NCI-H2029 (cell line): ENCODE measurements at places on chromosomes 16 and 17.
A peak's percentile ranks its signal among the peaks of the same experiment; 100 is the strongest.

- DNase-seq: no peak
These were observed at the start of gene NXN for GRCh38 chr17:979539-980405. Gene NXN (minus strand): TSS chr17:979776.

GRCh38 chr16:82016263-82016662 lies 5.0 kb upstream of the SDR42E1 start:
- no peak for DNase-seq

DNA sequence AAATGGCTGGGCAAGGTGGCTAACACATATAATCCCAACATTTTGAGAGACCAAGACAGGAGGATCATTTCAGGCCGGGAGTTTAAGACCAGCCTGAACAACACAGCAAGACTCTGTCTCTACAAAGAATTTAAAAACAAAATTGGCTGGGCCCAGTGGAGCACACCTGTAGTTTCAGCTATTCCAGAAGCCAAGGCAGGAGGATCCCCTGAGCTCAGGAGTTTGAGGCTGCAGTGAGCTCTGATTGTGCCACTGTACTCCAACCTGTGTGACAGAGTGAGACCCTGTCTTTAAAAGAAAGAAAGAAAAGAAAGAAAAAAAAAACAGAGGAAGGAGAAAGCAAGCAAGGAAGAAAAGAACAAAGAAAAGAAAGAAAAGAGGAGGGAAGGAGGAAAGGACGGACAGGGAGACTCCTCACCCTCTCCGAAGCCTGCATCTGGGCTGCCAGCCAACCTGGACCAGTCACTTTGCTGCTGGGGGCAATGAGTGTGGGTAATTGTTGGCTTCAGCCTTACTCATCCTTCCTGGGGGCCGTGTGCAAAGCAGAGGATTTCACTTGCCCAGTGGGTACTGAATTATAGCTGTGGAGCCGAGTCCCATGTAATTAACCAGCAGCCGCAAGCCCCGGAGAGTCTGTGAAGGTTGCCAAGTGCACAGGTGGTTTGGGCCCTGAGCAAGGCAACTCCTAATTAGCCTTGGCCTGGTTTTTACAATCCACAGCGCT lies 6.7 kb upstream of the MT4 start:
- DNase-seq: no peak

GRCh38 chr16:67389911-67390815 lies 3.1 kb downstream of the TPPP3 start:
- DNase-seq: no peak

- no peak for DNase-seq
These were observed 471.1 kb downstream of the WWOX start for GRCh38 chr16:78570399-78571141.

DNA sequence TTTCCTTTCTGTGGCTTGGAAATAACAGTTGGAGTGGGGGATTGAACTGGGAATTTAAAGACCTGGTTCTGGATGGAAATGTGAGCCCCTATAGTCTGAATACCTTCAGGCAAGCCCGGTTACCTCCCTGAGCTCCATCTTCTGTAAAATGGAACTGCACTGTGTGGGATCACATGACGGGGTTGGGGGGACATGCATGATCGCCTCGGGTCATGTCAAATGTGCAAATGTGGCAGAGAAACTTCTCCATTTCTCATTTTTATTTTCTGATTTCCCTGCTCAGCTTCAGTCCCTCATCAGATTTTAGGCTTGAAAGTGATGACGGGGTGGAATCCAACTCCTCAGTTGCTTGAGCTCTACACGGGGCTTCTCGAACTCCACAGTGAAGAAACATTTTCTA lies 1.5 kb downstream of the MT1B start:
- no peak for DNase-seq

DNA sequence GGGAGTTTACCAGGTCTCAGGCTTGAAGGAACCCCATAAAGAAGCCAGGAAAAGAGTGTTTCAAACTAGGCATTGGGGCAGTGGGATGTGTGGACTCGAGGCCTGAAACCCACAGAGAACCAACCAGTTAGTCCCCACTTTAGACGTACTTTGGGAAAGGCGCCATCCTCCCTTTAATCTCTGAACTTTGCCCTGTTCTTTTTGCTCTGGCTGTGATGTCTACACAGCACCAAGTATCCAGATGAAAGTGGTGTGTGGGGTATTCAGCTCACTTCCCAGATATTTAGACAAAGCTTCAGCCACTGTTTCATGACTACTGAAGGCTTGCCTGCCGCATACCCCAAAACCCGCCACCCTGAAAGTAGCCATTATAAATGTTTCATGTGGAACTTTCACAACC lies 116.9 kb upstream of the IRX5 start:
- DNase-seq: no peak

DNA sequence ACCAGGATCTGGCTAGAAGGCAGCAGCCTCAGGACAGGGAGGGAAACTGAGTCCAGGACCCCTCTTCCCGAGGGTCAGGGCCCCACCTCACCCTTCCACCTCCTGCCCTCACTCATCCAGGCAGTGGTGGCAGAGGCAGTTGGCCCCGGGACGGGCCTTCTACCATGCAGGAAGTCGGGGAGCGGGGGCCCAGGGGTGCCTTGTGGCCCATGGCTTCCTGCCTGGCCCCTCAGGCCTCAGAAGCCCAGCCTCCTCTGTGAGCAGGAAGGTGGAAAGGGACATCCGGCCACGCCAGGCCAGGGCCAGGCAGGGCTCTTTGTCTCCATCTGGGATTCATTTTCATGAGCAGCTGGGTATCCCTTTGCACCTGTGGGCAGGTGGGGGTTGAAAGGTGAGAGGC lies 58.5 kb downstream of the BAHCC1 start:
- no peak for DNase-seq

DNA sequence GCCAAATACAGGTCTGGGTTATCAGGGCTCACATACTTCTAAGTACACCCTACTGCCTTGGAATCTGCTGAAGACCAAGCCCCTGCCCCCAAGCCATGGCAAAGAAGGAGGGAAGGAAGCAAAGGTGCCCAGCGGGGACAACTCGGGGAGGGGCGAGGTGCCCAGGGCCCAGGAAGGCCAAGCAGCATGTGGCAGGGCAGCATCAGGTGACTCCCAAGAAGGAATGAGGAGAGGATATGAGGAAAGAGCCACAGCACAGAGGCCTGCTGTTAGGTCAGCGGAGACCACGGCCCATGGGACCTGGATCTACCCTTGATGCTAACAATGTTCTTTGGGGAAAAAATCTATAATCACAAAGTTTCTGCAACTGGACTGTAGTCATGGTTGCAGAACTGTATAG lies 142.6 kb upstream of the CRHR1 start:
- DNase-seq: no peak

DNA sequence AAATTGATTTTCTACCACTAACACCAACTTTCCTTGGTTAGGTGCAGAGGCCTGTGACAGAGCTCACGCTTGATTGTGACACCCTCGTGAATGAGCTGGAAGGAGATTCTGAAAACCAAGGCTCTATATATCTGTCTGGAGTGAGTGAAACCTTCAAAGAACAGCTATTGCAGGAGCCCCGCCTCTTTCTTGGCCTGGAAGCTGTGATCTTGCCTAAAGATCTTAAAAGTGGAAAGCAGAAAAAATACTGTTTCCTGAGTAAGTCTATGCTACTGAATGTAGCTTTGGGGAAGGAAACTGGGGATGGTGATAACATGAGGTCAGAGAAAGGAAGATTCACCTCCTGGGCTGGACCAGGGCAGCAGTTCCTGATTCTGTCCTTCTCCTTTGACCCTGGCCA lies 38.3 kb downstream of the REXO5 start:
- no peak for DNase-seq

DNA sequence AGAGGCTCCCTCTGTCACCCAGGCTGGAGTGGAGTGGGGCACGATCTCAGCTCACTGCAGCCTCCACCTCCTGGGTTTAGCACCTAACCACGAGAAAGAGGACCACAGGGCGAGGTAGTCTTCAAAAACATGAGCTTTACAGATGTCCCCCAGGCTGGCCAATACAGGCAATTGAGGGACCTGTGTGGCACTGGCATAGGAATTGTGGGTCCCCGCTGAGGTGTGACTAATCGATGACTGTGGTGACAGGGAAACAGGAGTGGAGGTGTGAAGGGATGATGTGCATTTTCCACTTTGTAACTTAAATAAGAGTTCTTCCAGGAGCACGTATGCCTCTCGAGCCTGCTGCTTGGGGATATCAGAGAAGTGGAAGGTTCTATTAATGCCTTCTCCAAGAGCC lies 12.6 kb upstream of the ARHGAP17 start:
- no peak for DNase-seq

- DNase-seq: no peak
These were observed 50.8 kb upstream of the ENDOV start for GRCh38 chr17:80364091-80364691.

DNA sequence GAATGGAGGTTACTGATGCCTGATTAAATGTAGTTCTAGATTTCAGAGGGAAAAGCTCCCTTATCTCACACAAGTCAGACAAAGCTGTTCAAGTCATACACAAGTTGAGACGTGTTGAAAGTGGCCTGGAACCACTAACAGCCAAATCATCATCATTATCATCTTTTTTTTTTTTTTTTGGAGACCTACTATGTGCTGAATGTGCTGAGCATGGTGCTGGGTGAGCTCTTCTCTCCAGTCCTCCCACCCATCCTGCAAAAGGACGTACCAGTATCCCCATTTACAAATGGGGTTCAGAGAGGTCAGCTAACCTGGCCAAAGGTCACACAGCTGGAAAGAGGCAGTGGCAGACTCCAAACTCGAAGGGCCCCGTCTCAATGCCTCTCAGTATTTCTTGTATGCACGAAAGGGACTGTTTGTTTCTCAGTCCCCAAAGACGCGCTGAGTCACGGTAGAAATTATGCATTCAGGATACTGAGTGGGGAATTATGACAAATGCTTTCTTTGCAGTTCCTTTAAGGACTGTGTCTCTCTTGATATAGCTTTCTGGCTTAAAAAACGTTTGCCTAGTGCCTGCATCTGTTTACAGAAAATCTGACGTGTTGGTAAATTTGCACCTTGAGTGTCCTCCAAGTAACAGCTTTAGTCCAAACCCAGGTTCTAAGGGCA lies 235.5 kb downstream of the XYLT1 start:
- DNase-seq: no peak

DNA sequence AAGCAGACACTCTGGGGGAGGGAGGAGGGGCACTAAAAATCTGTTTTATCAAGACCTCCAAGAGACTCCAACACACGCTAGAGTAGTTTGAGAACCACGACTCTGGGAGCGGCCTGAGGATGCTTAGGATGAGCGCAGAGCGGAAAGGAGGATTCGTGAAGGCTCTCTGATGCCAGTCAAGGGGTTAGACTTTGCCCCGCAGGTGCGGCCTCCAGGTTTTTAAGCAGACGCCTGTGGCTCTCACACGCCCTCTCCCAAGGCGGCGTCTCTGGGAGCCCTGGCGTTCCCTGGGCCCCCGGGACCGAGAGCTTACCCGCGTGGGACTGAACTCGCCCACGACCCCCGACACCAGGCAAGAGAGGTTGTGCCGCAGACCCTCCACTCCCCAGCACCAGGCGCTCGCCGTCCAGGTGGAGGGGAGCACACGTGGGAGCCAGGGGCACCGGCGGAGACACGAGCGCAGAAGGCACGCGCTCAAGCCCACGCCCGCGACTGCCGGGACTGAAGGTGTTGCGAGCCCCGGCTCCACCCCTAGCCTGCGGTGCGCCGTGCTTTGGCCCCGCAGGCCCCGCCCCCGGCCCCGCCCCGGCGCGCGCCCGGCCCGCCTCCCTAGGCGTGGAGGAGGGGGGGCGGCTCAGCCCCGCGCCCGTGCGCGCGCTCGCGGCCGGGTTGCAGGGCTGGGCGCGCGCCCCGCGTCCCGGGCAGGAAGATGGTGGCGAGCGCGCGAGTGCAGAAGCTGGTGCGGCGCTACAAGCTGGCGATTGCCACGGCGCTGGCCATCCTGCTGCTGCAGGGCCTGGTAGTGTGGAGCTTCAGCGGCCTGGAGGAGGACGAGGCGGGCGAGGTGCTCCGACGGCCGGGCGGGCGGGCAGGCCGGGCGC lies at the start of gene XYLT2:
Gene XYLT2, plus strand, starts transcription at position 695 of the 881 bp plus-strand sequence. Its CDS starts 15 bp downstream, at position 710.
- DNase-seq: peak; percentile 53

DNA sequence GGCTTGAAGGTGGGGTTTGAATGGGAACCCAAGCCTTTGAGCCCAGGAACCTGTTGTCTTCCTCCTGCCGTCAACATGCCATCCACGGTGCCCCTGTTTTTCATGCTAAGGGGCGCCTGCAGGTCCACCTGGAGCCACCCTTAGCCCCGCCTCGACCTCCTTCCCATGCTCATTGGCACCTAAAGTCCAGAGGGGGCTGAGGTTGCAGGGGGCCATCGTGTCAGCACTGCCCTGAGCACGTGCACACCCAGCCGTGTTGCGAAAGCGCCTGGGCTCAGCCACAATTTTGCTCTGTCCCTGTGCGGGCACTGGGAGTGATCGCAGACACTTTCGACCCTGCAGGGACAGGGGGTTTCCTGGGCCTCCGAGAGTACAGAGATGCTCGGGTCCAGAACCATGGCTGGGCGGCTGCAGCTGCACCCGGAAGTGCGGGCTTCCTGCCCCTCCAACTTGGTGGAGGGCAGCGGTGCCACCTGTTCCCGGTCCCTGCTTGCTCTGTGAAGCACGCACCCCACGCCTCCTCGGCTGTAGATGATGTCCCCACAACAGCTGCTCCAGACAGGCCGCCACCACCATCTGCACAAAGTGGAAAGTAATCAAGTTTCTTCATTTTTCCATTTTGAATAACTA lies 454.7 kb downstream of the CDH8 start:
- no peak for DNase-seq

DNA sequence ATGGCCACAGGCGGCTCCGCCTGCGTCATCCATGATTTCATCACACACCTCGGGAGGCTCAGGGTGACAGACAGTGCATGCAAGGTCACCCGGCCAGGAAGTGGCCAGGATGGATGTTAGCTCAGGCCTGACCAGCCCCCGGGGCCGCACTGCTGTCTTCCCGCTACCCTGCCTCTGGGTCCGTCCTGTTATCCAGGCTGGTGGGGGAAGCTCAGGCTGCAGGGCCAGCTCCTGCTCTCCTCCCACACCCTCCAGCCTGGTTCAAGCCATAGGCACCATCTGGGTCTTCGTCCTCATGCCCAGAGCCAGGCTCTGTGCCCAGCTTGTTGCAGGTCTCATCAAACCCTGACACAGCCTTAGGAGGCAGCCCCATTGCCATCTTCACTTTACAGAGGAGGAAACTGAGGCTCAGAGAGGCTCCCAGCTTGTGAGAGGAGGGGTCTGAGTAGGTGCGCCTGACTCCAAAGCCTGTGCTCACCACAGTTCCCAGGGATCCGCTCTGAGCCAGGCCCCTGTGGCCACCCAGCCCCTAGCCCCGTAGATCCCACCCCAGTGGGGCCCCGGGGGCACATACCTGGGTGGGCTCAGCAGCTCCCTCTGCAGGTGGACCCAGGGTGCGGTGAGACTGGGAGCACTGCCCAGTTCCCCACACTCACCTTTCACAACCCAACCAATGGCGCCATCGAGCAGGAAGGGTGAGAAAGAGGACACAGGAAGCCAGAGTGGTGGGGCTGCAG lies 412 bp upstream of the ADGRG3 start:
- no peak for DNase-seq

DNA sequence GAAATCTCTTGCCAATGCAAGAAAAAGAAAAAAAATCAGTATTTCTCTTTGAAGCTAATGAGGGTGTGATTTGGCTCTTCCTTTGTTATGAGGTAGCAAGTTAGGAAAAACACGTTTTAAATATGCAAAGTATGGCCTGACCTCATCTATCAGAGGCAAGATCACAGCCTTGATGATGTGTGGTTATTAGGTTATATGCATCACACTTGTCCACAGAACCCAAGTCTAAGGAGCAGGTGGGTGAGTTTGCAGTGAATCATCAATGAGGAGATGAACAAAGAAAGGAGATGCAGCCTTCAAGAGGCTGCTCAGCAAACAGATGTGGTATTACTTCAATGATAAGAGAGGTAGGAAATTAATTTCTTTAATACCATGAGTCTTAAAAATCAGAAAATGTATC lies 594.8 kb upstream of the CDH5 start:
- DNase-seq: no peak

GRCh38 chr16:56744996-56745640 lies 15.2 kb downstream of the NUP93 start:
- DNase-seq: no peak
